Right cardiac atrium (tissue), 5 donors: ENCODE measurements at places on chromosomes 4 and X.

GRCh38 chr4:52244103-52244775 is 193.1 kb downstream of the SPATA18 start:
- no peak for DNase-seq

DNA sequence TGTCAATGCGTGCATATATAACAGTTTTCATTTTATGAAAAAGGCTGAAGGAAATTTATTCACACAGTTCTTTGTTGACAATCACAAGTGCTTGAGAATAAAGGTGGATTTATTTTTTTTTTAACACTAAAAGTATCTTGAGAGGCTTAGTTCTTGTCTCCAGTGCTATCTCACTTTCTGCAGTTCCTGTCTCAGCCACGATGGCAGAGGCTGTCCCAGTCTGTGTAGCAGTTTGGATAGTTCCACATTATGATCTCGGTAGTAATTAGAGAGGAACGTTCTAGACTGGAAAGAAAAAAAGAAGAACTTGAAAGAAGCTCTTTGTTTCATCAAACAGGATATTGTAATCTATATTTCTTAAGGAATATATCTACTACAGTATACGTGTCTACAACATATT is 229.0 kb downstream of the UGT8 start:
- DNase-seq: no peak

DNA sequence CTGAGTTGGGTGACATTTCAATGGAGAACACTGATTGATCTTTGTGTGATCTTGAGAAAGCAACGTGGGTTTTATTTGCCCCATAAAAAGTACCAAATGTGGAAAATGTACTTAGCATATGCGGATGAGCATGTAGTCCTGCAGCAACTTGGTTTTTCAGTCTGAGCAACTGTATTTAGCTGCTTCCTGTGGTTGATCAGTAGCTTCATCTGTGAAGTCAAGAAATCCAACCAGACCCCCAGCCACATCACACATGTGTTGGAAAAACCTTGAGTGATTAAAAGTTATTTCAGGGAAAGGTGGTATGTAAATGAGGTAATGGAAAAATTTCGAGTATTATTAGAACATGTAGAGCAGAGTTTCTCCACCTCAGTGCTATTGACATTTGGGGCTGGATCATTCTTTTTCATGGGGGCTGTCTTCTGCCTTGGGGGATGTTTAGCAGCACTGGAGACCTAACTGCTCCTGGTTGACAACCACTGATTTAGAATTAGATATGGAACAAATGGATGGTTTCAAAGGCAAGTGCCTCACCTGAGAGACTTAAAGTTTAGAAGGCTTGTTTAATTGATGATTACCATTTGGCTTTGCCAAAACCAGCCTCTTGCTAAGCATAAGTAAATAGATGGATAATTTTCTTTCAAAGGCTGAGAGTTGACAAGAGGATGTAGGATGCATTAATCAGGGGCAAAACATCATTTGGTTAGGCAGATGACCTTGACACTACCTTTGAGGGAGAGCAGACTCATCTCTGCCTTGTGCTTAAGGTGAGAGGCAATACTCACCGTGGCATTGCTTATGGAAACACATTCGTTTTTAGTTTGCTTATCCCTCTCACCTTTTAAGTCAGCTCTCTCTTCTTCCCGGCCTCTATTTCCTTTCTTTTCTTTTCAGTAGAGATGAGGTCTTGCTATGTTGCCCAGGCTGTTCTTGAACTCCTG is 193.0 kb upstream of the RPS6KA3 start:
- DNase-seq: no peak

GRCh38 chr4:25535278-25535677 is 120.4 kb upstream of the SLC34A2 start:
- DNase-seq: no peak

DNA sequence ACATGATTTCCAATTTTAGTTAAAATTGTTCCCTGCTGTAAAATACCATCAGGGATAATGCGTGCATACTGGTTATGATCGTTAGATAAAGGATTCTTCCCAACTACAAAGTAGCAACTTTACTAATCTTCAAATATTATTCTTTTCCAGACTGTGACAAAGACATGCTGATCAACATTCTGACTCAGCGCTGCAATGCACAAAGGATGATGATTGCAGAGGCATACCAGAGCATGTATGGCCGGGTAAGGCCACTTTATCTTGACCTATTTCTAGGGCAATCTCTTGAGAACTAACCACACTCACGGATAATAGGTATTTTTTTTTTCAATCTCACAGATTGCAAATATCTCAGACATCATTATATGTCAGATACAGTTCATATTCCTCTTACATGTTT is 47.0 kb downstream of the ANXA10 start:
- DNase-seq: no peak

DNA sequence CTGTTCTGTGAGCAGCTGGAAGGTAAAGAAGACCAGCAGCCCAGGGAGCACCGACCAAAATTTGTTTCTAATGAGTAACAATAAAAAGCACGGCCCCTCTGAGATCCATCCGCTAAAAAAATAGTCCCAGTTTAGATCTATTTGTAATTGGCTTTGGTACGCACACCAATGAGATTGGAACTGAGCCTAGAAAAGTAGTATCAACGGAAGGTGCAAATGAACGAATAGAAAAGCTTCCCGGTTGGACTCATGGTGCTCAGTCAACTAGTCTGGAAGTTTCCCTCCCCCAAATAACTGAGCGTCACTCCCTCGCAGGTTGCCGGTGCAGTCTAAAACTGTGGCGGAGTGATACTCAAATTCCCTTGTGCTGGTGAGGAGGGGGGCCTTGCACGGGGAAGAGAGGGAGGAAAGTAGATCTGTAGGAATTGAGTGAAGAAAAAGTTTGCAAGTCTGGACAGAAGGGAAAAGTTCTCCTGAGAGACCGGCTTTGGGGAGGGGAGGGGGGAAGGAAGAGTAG is at the start of gene COL4A5:
TSS of gene COL4A5 (plus strand) at position 413 of the 517 bp plus-strand sequence. CDS start 288 bp downstream, outside the sequence.
- peak; percentile 52 for DNase-seq

DNA sequence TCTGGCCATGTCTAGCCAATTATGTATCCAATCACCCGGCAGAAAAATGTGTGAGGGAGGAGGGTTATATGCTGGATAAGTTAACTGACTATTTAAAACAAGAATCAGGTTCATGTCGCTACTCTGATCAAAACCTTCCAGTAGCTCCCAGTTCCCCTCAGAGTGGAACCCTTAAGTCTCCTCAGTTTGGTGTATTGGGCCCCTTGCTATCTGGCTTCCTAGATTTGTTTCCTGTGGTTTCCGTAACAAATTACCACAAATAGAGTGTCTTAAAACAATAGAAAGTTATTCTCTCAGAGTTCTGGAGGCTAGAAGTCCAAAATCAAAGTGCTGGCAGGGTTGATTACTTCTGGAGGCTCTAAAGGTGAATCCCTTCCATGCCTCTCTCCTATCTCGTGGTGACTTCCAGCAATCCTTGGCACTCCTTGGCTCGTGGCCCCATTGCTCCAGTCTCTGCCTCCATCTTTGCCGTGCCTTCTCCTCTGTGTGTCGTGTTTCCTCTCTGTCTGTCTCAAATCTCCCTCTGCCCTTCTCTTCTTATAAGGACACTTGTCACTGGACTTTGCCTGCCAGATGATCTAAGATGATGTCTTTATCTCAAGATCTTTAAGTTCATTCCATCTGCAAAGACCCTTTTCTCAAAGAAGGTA is 10.5 kb upstream of the ENPP6 start:
- DNase-seq: no peak

DNA sequence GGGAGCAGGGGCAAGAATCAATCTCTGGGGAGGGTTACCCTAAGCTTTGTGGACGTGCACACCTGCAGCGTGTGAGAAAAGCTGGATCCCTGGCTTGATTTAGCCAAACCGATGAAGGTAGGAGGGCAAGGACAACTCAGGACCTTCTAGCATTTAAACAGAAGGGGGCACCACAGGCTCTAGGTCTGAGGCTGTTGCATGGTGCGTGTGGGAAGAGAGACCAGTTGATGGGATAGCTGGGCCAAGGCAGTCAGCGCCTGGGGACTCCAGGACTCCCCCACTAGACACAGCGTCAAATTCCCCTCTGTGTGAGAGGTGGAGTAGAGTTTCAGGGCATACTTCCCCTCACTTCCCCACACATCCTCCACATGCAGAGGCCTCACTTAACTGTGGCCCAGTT is 4.3 kb downstream of the GABRQ start:
- DNase-seq: no peak

DNA sequence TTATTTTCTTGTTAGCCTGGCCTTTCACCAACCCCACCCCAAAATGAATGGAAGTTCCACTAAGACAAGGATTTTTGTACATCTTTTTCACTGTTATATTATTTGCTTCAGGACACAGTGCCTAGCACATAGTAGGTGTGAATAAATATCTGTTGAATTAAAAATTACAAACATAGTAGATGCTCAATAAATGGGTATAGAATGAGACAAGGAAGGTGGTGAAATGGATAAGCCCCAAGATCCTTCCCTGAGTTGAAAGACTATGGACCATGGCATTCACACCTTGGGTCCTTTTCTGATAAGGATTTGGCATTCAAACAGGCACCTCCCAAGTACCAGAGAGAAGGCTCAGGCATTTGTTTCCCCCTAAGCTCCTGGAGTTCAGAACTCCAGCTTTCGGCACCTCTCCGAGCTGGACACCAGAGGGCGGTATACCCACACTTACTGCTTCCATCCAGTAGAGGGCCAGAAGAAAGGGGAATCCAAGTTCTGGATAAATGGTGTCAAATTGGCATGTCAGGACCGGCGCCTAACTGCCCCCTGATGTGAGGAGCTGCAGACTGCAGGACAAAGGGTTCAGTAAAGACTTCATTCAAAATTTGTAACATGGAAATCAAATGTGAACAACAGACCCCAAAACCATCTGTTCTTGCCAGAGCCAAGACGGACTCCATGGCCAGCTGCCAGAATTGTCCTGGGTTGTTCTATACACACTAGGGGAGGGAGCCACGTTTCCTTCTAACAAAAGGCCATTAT is 193.0 kb downstream of the GPC3 start:
- DNase-seq: peak; percentile 68

- DNase-seq: no peak
Observed at GRCh38 chrX:124414281-124414680, 67.9 kb downstream of the SH2D1A start.

GRCh38 chrX:154840856-154841255 is 6.4 kb upstream of the SMIM9 start:
- DNase-seq: no peak

DNA sequence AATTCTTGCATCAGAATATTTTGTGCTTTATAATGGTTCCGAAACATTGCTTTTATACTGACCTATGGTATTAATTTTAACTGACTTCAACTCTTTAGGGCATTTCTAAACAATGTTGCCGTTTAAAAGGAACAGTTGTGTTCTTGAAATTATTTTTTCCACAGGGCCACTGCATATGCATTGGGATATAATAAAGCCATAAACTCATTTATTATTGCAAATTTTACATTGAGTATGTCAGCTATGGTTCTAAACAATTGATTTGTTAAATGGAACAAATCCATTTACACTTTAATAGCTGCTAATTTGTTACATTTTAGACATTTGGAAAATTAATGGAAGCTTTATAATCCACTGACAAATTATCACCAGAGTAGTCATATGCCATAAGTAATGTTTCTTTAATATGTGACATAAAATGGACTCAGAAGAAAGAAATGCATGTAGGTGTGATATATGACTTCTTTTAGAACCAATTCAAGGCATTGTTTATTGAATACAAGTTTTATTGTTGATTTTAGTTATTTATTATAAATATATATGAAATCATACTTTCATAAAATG is 553.3 kb downstream of the TLL1 start:
- DNase-seq: no peak

DNA sequence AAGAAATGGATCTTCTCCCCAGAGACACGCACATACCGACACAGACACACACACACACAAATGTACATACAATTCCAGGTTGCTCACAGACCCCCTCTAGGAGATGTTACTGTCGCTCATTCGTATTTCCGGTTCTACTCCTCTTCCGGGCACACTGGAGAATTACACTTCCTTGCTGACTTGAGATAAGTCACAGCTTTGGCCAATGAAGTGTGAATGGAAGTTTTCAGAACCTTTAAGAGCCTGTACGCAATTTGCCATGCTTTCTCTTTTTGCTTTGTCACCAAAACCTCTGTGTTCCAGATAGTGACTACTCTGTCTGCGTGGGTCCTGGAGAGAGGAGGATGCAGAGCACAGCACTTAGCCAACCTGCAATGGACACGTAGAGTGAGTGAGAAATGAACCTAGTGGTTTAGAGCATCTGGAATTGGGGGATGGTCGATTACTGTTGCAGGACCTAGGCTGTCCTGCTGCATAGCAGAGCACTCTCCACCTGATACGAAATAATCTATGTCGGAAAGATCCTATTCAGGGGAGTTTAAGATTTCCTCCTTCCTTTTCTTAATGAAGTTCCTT is 239.5 kb upstream of the TET2 start:
- no peak for DNase-seq

DNA sequence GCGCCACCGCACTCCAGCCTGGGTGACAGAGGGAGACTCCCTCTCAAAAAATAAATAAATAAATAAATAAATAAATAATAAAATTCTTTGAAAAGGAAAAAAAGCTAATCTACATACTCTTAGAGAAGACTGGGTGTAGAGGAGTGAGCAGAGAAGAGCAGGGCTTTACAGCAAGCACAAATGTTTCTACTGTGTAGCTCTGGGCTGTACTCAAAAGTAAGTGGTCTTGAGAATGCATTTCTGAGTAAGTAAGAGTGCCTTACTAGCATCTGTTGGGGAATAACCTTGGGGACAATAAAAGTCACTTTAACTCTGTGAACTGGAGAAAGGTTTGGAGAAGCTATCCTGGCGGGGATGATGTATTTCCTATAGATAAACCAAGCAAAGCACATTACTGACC is 185.8 kb downstream of the WDFY3 start:
- DNase-seq: no peak

DNA sequence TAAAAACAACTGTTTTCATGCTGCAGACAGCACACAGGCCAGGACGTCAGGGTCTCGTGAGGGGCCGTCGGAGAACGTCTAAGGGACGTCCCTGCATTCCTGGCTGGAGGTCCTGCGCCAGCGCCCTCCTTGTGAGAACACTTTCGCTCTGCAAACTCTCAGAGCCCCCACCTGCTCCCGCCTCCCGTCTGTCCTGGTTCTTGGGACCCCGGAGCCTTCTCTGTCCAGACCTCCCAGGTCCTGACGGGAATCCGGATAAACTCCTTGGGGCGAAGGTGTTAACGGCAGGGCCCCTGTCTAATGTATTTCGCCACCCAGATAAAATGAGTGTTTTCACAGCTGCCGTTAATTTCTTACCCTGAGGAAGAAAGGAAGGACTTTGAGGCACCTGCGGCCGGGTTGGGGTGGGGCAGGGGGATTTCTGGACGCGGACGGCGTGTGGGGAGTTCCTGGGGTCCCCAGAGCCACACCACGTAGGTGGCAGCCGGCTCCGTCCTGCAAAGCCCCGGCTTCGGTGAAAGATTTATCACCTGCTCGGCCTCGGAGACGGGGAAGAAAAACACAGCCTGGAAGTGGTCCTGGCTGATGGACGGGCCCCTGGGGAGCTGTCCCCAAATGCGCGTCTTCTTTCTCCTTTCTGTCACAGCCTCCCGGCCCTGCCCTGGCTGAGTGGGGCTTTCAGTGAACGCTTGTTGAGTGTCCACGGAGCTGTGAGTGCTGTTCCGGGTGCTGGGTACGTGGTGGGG is 35.1 kb upstream of the PPP2R3B start:
- no peak for DNase-seq

- no peak for DNase-seq
Observed at GRCh38 chr4:125020089-125021034, 294.4 kb upstream of the FAT4 start.

- DNase-seq: no peak
Observed at GRCh38 chr4:48680848-48681568, 99.1 kb downstream of the FRYL start.
